ENCODE measurements at places on chromosomes 11 and 22.

DNA sequence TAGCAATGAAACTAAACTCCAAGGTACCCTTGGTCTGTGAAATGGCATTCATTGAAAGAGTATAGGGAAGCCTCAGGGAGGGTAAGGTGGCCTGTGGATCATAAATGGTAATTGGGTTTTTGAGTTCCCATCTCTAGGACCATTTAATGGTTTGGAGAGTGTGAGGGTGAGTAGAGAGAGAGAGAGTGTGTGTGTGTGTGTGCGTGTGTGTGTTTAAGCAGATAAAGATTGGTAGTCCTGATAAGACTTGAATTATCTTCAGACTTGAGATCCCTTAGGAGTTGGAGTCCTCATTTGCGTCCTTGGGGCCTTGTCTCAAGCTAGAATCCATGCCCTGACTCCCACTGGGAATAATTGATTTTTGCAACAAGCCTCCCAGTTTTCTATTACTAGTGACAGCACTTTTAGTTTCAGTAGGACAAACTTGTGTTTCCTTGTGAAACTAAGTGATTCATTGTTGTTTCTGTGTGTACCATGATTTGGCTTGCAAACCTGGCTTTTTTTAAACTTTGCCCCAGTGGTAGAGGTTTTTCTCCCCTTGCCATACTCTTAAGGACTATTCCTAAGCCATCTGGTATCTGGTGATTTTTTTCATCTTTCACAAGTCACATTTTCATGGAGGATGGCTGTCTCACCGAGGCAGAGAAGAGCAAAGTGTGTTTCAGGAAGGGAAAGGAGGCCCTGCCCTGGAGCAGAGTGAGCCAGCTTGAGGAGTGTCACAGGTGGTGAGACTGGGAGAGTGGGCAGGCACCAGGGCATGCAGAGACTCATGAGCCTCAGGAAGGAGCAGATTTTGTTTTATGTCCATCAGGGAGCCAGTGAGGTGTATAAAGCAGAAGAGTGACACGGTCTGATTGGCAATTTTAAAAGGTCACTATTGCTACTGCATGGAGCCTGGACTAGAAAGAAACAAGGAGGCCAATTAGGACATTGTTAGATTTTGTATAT is 26.7 kb downstream of the ALKBH3 start:
- no peak for DNase-seq

DNA sequence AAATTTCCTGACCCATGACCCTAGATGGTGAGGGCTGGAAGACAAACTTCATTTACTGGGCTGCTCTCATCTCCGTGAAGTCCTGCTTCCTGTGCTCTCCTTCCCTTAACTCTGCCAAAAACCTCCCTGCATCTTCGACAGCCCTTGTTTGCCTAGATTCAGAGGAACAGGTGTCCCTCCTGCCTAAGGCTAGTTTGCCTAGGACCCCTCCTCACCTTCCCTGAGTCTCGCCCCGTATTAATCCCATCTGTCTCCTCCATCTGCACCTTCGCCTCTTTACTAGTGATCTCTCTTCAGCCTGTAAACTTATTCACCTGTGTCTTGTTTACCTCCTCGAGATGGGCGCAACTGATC is 33.1 kb downstream of the EIF3F start:
- no peak for DNase-seq

DNA sequence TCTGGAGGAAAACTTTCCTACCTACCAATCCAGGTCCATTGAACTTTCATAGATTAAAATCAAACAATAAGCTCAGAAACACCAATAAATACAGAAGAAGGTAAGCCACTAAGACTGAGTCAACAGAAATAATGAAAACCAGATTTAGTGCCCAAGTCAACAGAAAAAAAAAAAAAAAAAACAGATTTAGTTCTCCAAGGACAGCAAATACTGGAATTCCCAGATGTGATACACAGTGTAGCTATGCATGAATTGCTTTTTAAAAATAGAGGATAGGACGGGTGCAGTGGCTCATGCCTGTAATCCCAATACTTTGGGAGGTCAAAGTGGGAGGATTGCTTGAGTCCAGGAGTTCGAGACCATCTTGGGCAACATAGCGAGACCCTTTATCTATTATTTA is 15.7 kb downstream of the DMC1 start:
- no peak for DNase-seq

DNA sequence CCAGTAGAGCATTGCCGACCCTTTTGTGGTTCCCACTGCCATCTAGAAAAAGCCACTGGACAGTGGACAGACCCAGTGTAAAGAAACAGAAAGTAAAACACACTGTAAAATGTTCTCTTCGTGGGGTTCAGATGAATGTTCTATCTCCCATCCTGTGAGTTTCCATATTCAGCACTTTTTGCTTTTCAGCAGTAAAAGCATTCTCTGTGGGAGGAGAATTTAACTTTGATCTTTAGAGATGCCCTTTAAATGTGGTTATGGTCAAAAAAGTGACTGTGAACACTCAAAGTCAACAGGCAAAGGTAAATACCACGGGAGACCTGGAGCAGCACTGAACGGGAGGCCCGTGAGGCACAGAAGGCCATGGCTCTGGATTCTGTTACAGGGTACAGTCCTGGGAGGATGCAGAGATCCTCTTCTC is 53.9 kb downstream of the FLI1 start:
- DNase-seq, result no peak

- no peak for DNase-seq
These were observed 18.8 kb downstream of the PRPF19 start for GRCh38 chr11:60887556-60887955.

DNA sequence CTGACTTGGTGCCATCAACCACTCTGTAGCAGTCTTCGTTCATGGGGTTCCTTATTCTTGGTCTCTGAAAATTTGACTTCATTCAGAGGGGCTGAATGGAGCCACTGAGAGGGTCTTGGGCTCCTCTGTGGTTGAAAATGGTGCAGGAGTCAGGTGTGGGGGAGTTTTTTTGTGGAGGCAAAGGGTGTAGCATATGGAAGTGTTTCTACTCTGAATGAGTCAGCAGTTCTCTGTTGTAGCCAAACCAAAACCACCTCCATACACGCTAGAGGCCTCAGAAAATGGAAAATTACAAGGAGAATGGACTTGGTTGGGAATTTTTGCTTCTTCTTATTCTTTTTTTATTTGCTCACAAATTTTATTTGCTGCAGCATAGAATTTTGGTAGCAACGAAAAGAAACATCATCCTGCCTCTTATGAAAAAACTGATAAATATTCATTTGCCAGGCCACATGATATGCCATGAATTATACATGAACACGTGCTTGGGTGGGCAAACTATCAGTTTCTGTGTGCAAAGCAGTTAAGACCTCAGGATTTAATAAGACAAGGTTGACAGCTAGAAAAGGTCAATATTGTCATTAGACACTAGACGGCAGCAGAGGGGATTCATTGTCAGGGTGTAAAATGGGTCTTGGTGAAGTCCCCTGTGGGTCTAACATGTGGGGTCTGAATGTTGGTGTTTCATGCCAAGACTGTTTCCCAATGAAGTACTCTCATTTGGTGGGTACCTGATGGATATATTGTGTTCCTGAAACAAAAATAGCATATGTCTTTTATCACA is 111.7 kb downstream of the MYO18B start:
- DNase-seq, result no peak

DNA sequence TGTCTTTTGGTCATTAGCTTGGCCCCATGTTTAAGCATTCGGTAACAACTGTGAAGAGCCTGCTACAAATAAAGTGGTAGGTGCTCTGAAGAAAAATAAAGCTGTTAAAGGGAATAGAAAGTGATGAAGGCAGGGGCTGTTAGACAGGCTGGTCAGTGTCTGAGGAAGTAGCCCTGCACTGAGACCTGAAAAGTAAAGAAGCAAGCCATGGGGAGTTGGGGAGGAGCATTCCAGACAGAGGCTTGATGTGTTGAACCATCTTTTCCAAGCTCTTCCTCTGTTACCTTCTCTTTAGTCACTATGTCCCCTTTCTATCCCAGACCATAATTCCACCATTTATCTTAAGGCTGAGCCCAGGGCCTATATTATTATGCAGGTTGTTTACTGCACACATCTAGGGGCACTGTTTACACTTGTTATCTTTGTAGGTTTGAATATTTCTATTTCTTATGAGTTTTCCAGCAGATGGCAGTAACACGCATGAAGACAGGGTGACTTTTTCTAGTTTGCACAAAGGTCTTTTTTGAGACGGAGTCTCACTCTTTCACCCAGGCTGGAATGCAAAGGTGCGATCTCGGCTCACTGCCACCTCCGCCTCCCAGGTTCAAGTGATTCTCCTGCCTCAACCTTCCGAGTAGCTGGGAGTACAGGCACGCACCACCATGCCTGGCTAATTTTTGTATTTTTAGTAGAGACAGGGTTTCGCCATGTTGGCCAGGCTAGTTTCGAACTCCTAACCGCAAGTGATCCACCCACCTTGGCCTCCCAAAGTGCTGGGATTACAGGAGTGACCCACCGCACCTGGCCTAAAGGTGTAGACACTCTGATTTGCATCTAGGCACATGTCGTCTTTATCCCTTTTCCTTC is 23.0 kb downstream of the ZFTA start:
- DNase-seq, result no peak

DNA sequence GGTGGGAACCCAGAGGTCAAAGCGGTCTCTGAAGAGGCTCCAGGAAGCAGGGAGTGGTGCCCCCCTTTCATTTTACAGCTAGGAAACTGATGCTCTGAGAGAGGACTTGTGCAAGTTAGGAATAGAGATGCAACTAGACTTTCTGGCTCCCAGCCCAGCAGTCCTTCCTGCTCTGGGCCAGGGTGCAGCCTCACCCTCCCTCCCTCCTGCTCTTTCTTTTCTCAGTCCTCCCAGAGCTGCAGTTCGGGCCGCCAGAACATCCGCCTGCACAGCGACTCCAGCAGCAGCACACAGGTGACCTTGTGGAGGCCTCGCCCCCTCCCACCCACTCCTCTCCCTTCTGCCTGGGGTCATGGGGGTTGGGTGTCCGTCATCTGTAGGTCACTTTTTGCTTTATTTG is 51.5 kb downstream of the LHFPL7 start:
- DNase-seq, result no peak

DNA sequence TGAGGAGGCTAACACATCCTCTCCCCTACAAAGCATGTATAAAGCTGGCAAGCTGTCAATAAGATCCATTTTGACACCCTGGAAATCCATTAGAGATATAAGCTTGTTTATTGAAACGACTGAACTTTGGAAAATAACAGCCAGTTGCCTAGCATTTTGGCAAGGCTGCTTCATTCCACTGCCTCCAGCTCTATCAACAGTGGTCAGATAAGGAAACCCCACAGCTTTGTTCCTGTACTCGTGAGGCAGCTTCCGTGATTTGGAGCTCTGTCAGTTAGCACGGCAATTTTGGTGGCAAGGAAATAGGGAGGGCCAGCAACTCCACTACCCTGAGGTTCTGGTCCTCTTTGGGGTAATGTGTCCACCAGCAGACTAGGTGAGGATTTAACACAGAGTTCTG is 2.0 kb upstream of the OR51S1 start:
- no peak for DNase-seq

GRCh38 chr22:36743591-36744412 is 32.1 kb downstream of the IFT27 start:
- no peak for DNase-seq

- DNase-seq, result no peak
These were observed 4.3 kb downstream of the ZC3H7B start for GRCh38 chr22:41305646-41306045.

Data from stimulated activated CD8-positive, alpha-beta memory T cell treated with anti-CD3 and anti-CD28 coated beads, Interleukin-4, amount 100 ng/mL, for 24 hours (primary cell).